Epithelial cell of esophagus (primary cell): ENCODE measurements at places on chromosomes 4 and X.

DNA sequence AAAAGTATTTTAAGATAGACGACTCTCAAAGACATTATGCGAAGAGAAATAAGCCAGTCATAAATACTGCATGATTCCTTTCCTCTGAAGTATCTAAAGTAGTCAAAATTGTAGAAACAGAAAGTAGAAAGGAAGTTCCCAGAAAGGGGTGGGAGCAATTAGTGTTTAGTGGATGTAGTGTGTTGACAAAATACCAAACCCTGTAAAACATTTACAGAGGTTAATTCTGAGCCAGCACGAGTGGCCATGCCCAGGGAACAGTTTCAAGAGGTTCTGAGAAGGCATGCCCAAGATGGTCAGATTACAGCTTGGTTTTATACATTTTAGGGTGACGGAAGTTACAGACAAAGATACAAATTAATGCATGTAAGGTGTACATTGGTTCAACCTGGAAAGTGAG is 34.4 kb upstream of the SLC25A4 start:
- no peak for DNase-seq

GRCh38 chr4:81003597-81004111 is 26.9 kb upstream of the BMP3 start:
- DNase-seq = no peak

DNA sequence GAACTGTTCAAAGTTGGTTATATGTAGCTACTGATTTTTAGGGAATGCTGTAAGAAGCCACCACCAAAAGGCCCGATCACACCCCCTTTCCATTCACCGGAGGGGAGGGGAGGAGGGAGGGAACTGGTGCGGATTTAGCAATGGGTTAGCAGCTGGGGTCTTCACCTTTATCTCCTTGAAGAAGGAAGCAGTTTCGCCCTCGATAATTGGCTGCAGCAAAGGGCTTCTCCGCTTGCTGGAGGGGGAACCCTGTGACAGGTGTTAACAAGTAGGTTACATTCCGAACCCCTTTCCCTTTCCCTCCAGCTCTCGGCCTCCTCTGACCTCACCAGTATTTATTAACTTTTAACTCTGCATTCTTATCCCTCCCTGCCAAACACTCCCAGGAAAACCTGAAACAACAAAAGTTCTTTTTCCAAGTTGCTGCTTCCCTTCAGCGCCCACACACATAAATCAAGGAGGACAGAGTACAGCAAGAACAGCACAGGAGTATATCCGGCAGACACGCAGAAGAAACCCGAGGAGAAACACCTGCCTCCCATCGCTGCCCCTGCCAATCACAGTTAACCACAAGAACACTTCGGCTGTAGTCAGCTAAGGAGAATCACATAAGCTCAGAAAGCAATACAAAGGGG is 39.8 kb upstream of the NAP1L5 start:
- DNase-seq = peak; percentile 20

GRCh38 chrX:112053169-112053568 is 29.4 kb downstream of the TRPC5 start:
- no peak for DNase-seq

DNA sequence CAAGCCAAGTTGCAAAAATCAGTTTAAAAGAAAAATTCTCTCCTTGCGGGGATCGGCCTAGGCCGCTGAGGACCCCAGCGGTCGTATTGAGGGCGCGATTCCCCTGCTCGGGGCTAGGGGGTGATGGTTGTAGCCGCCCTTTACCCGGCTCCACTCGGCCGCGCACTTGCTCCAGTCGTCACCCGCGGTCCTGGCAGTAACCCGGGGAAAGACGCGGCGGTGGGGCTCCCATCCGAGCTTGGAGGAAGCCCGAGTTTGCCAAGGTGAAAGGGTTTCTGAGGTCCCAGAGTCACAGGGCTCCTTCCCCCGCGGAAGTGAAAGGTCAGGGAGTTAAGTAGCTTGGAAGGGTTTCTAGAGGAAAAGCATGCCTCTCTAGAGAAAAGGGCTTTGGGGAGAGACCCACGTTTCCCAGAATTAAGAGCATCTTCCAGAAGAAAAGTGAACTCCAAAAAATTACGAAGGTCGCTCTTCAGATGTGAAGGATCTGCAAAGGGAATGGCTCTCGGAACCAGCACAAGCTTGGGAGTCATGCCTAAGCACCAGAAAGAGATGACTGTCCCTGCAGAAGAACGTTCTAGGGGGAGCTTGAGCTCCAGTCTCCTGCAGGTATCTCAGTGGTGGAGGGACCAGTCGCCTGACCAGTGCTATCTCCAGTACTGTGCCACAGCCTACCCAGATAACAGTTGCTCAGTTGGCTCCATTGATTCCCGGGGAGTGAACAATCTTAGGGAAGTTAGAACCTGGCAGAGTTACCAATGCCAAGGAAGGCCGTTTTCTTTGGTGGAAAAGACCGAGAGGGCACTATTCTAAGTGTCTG is 875 bp downstream of the LAP3 start:
- DNase-seq = peak; percentile 30

- peak; percentile 25 for DNase-seq
Observed at GRCh38 chr4:77084019-77084639, 8.3 kb upstream of the CCNI start.

DNA sequence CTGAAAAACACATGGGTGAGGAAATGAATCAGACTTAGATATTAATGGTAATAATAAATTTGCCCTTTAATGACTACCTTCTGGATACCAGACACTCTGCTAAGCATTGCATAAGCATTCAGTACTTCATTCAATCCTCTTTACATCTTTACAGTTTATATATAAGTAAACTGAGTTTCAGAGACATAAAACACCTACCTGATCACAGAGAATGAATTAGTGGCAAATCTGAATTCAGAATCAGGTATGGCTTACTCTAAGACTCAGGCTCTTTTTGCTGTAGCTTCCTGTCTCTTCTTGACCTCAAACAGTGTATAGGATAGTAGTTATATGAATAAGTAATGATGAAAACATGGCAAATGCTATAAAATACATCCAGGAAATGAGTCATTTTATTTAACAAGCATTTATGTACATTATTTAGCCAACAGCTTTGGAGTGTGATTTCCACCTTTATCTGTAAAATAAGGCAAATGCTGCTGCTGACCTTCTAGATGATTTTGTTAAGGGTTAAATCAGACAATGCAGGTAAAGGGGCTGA is 83.9 kb downstream of the VEGFC start:
- DNase-seq = peak; percentile 7

- DNase-seq = no peak
Observed at GRCh38 chr4:76964769-76965168, 15.2 kb downstream of the SEPTIN11 start.

DNA sequence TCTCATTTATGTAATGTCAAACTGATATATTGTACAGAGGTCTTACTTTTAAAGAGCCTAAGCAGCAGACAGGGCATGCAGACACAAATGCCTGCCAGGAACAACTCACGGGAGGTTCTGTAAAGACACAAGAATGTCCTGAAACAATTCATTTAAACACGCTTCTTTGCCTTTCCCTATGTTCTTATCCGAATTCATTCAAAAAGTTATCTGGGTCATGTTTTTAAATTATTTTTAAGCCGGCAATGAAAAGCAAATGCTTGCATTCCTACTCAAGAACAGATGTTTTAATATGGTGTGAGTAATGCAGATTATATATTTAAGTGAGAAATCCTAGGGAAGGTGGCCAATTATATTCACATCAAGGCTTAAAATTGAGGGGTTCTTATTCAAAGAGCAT is 192.6 kb downstream of the PDGFC start:
- DNase-seq = peak; percentile 11

- no peak for DNase-seq
Observed at GRCh38 chr4:42488554-42488953, 91.3 kb downstream of the SHISA3 start.

DNA sequence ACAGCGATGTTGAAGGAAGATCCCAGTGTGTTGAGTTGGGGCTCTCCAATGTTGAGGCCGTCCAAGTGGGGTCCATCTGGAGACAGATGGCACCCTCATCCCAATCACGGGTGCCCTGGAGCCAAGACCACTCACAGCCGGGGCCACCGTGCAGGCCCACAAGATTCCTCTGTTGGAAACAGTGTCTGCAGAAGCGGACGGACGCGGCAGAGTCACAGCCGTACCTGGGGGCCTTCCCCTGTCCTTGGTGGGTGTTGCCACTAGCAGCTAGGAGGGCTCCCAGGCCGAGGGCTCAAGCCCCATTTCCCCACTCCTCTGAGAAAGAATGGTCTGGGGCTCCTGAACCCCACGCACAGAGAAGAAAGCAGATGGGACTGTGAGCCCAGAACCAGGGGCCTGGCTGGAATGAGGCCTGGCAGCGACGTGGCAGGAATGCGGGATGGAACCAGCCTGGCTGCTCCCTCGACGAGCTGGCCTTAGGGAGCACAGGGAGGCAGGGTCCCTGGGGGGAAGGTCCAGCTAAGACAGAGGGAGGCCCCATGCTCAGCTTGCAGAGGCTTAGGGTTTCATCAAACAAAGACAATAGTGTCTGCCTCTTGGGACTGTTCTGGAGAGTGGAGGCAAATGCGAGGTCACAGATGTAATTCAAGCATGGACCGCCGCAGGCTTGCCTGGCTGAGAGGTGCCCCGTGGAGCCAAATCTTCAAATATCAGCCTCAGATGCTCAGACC is 228.9 kb downstream of the AFAP1 start:
- DNase-seq = no peak

DNA sequence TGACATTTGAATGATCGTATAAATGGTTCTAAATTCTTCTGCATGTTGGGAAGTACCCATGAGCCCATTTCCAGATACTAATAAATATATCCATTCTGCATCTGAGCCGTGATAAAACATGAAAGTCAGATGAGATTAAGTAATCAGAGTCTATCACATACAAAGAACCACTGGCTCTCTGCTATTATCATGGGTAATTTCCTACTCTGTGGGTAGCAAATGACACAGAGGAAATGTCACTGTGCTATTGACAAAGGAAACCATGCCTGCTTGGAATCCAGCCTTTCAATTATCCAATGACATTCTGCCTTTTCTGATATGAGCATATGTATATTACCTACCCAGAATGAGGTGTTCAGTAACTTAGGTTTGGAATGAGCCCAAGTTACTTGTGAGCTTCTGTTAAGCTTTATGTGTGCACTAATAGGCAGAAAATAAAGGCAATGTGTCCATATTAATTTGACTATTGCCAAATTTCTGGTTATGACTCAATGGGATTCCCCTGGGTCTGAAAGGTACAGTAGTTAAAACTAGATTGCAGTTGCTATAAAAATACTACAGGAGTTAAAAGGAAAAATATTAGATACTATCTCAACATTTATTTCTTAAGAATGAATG is 238.7 kb upstream of the KCNIP4 start:
- DNase-seq = peak; percentile 31

- DNase-seq = no peak
Observed at GRCh38 chr4:181293541-181293940, 949.7 kb upstream of the TENM3 start.
